ENCODE measurements at places on chromosomes 1 and 21.

- DNase-seq = no peak
Observed at GRCh38 chr1:150511985-150512660, 3.4 kb upstream of the FALEC start.

DNA sequence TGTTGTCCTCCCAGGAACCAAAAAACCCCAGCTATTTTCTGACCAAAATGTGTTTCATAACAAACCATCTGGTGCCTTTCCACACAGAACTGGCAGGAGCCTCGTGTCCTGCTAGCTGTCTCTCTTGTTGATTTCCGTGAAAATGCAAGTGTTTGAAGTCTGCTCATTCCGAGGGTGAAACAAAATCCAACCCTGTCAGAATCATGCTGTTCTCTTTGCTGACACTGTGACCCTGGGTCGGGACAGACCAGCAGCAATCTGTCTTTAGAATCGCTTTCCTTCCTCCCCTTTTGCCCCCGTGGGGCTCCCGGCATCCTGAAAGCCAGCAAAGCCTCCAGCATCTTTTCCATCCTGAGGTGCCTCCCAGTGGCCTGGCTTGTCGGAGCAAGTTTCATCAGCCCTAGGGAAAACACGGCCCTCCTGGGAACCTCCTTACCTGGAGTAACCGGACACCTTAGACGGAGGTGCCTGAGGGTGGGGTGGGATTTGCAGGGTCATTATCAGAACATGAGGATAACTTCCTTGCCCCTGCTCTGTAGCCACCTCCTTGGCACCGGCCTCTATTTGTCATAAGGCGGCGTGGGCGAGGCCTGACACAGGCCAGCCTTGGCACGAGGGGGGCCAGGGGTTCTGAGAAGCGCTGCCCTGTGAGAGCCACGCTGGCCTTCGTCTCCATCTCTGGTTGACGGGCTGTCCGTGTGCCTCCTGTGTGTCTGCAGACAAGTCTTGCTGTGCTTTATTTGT, 24.9 kb downstream of the LDLRAP1 start:
- no peak for DNase-seq

- DNase-seq = no peak
Observed at GRCh38 chr1:79705218-79705617, 698.7 kb upstream of the ADGRL4 start.

DNA sequence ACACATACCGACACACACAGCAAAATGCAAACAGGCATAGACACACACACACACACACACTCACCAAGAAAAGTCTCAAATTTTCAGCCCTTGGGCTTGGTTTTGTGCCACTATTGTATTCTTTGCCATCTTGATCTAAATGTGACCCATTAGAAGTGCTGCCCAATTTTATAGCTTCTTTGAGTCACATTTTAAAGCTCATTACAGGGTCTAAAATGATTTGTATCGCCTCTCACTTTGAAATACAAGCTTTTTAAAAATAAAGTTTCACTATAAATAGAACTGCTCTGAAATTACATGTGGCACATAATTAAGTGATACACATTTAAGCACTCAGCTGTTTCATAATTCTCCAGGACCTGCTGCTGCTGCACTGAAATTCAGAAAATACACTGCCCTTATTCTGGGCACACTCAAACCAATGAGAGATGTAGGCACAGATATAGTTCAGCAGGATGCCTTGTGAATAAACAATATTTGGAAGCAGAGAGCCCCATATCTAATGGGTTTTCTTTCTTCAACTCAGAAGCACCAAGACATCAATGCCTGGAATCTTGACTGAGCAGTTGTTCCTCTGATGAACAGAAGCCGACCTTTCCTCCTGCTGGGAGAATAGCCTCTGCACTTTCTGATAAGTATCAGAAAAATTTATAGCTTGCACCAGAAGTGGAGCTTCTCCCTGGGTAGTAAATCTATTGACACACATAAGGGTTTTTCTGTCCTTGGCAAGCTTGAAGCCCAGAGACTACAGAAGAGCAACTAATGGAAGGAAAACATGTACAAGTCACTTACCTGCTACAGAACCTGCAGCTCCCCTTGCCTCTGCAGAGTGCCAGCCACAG, 37.0 kb upstream of the PLPPR4 start:
- no peak for DNase-seq

DNA sequence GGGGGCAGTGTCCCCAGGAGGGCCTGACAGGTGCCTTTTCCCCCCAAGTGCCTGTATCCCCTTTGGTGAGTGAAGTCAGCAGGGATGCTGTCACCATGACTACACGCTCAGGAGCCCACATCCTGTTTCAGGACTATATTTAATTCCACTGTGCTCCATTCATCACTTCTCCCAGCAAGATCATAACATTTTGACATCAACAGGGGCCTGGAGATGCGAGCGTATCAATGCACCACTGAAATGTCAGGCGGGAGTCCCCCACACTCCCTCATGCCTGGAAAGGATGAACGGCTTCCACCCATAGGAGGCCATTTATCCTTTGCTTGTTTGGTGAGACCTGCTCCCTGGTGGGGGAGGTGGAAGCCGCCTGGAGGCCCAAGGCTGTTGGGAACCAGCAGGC, 119.1 kb downstream of the PTPRU start:
- no peak for DNase-seq

DNA sequence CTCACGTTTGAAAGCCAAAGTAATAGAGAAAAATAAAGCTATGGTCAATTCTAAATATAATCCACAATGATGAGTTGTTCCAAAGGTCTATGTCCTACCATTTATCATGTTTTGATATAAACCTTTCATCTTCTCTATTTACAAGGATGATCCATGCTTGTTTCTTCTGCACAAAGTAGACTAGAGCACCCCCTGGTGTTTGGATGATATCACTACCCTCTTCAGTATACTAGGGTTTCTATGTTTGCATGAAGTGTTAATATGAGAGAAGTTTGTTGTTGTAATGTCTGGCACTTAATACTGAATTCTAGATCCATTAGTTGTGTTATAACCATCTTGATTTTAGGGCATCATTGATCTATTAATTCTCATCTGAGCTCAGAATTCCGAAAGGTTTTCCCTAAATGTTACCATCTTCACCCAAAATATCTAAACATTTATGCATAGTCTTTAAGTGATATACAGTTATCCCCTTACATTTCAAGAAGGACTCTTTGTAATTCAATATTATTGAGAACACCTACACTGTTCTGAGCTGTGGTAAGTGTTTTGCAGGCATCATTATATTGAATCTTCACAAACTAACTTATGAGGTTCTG, 21.1 kb downstream of the CLDN8 start:
- no peak for DNase-seq

DNA sequence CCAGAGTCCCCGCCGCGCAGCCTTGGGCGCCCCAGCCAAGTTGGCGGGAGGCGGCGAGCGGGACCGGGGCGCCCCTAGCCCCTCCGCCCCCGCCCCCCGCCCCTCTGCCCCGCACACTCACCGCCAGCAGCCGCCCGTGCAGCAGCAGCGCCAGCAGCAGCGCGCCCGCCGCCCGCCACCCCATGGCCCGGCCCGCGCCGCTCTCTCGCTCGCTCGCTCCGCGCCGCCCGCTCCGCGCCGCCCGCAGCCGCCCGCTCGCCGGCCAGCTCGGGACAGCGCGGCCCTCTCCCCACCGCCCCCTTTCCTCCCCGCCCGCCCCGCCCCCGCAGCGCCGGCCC, at the start of gene HSPG2:
Gene HSPG2 (minus strand): TSS at position 277 of the 338 bp plus-strand sequence. CDS start 93 bp downstream, at position 184.
- no peak for DNase-seq

DNA sequence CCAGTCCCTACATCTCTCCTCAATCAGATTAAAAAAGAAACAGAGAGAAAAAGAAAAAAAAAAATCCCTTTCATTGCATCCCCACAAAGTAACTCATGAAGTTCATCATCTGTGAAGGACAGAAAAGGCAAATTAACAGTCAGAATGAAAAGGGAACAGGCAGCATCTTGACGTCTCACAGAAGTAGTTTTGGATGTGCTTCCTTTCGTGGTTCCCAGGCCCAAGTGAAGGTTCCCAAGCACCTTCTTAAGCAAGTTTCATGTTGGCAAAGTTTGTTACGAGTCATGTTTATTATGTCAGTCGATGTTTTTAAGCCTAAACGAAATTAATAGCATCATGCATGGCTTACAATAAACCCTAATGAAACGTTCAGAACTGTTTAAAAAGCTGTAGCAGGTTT, 475.2 kb downstream of the SETD4 start:
- DNase-seq = no peak

- DNase-seq = no peak
Observed at GRCh38 chr1:75444220-75444619, 166.7 kb downstream of the SLC44A5 start.

DNA sequence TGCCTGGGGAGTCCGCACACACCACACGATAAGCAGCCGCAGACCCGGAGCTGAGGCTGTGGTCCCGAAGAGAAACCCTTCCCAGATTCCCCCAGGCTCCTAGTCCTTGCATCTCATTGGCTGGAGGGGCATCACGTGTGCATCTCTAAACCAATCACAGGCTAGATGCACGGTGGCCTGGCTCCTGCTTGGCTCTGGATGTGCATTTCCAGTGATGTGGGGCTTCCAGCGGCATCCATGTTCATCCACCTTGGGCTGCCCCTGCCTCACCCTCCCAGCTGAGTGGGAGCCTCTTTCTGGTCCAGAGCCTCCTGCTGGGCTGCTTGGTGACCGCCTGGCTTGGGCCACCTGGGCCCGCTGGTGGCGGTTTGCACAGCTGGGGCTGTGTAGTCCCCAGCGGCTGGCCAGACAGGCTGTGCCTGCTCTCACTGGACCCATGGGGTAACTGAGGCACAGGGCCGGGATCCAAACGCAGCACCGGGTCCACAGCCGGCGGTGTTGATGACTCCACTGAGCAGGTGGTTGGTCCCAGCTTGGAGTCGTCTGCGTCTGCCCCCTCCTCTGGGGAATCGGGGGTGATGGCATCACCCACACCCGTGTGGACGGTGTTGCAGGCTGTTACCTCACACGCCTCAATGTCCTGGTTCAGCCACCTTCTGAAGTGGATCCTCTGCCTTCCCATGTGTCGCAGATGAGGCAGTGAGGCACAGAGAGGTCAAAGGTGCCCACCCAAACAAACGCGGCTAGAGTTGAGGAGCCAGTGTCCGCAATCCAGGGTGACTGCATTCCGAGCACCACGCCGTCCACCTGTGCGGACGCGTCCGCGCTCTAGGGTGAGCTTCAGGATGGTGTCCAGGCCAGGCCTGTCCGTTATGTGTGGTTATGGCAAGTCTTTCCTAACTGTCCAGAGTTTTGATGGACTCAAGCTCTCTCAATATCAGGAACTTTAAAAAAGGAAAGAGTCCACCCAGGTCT, 41.3 kb downstream of the COL6A1 start:
- no peak for DNase-seq
